OCI-M1 (cell line): ENCODE measurements at places on chromosomes 16 and 17.

DNA sequence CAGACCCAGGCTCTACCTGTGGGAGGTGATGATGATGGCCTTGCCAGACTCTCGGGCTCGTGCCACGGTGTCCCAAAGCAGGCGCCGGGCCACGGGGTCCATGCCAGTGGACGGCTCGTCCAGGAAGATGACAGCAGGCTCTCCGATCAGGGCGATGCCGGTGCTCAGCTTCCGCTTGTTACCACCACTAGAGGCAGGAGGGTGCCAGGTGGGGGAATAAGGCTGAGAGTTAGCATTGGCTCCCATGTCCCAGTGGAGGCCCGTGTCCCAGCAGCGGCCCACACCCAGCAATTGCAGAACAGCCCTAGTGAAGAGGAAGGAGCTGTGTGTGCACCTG is 10.3 kb upstream of the RNPS1 start:
- DNase-seq: no peak

- no peak for DNase-seq
Measured at GRCh38 chr17:80742581-80743180, 198.0 kb downstream of the RPTOR start.

DNA sequence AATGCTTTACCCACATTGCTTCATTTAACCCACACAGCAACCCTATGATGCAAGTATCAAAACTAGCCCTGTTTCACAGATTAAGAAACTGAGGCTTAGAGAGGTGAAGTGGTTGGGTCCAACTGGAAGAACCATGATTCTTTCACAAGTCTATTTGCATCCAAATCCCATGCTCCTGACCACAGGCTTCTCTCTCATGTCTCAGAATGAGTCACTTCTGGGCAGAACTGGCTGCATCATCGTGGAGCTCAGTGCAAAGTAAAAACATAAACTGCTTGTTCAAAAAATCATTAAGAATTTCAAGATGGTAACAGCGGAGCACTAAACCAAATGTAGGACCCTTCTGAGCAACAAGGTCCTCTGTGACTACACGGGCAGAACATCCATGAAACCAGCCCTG is 20.2 kb upstream of the CES1 start:
- DNase-seq: no peak

DNA sequence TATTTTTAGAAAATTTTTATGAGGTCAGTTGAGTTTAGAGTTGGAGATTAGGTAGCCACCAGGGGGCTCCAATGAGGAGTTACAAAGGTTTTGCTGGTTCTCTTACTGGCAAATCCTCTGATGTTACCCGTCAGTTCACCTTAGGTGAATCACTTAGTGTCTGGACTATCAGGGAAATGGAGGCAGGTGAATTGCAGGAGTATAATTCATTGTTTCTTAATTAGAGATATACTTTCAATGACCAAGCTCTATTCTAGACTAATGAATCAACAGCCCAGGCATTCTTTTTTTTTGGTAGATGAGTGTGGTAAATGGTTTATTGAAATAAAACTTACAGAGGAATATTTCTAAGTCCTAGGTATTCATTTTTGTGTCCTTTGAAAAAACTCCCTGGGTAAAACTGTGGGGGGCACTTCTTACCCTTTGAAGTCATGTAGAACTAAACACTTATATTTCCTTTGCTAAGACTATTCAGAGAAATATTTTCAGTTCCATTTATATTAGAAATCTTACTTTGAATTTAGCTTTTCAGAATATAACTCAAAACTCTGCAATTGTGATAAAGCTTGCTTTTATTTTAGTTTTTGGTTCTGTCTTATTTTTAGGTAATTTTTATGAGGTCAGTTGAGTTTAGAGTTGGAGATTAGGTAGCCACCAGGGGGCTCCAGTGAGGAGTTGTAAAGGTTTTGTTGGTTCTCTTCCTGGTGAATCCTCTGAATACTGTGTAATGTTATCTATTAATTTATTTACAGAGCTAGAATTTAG is 17.7 kb downstream of the PSMD11 start:
- peak; percentile 75 for DNase-seq

GRCh38 chr17:81854974-81855774 is 5.2 kb downstream of the P4HB start:
- DNase-seq: no peak

DNA sequence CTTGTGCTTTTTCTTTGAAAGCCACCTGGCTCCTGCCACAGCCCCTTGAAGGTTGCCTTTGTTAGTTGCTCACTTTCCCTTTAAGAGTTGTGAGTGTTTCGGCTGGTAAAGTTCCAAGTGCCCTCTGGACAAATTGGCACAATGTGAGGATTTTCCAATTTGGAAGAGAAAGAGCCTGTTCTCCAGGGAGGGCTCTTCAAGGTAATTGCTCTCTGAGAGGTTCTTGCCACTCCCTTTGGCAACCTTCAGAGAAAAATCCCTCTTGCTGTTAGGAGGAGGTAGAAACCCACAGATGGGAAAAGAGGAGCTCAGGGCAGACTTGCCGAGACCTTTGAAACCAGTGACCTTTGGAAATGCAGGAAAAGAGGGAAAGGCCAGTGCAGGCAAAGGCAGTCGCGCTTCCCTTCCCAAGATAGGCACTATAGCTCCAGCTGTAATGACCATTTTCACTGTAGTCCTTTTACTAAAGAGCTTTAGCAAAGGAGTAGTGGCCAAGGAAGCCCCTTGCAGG is 49.0 kb upstream of the AKAP1 start:
- DNase-seq: no peak

DNA sequence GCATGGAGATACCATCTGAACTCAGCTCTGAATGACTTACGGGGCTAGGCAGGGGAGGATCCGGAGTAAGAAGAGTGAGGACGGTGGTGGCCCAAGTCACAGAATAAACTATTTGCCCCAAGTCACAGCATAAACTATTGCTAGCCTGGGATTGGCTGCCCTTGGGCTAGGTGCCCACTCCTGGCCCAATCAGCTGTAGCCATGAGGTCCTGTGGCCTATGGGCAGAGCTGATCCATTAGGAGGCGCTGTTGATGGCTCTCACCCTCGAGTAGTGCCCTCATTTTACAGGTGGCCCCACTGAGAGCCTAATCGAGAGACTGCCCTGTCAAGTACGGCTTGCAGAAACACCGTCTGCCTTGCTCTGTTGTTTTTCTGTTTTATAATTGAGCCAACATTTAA is 62.3 kb upstream of the ZNF423 start:
- no peak for DNase-seq

DNA sequence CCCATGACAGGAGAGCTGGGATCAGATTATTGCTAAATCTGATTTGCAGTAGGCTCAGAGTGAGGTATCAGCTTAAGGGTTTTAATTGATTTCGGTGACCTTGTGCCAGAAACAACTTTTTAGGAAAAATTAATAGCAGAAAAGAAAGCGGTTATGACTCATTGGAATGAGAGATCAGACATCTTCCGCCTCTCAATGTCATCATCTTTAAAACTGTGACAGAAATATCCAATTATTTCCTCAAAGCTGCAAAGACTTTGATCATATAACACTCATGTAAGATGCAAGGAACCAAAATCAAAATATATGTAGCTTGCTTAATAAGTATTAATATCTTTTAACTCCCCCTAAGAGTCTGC is 190.1 kb upstream of the FOXF1 start:
- DNase-seq: no peak

DNA sequence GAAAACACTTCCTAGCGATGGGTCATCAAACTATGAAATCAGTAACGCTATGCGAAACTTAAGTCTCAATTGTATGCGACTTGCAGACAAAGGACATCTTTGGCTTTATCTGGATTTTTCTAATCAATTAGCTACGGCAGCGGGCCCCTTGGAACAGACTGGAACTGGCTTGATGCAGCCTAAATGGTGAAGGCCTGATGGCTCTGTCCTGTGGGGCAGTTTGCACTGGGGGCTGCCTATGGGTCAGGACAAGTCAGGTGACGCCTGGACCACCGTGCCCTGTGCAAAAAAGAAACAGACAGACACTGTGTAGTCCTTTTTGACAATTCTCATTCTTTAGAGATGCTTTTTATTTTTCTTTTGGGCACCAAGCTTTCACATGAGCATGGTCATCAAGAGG is 22.0 kb downstream of the MTHFSD start:
- DNase-seq: no peak

- DNase-seq: no peak
Measured at GRCh38 chr16:2284797-2285576, 17.1 kb upstream of the RNPS1 start.

DNA sequence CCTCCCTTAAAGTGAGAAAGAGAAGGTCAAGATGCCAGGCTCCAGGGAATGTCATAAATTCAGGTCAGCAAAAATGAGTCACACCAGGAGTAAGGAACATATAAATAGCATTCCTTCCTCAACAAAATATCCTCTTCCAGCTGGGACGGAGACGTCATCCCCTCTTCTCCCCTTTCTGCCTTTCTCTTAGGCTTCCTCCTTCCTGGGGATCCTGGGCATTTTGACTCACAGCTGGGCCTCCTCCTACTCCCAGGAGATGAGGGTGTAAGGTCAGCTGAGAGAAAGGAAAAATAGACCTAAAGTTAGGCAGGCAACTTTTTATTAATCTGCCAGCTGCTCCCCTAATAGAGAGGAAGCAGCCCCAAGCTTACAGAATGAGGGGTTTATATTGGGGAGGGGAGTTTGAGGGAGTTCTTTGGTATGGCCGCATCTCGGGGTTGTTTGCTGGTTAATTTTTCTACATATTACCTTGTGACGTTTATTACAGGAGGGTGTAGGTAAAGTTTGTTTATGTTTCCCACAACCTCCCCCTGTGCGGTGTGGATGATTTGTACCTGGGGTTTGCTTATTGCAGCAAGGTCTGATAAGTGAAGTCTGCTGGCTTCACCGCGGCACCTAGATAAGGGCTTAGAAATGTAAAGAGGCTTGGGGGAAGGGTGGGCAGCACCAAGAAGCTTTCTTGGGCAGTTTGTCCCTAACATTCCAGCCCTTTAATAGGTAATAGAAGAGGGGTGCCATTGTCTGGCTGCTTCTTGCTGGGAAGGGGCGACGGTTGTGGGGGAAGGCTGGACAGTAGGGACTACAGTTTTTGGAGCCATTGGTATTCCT is 7.1 kb upstream of the ZNF747 start:
- DNase-seq: peak; percentile 82

- no peak for DNase-seq
Measured at GRCh38 chr17:56020369-56020768, 132.9 kb upstream of the ANKFN1 start.

DNA sequence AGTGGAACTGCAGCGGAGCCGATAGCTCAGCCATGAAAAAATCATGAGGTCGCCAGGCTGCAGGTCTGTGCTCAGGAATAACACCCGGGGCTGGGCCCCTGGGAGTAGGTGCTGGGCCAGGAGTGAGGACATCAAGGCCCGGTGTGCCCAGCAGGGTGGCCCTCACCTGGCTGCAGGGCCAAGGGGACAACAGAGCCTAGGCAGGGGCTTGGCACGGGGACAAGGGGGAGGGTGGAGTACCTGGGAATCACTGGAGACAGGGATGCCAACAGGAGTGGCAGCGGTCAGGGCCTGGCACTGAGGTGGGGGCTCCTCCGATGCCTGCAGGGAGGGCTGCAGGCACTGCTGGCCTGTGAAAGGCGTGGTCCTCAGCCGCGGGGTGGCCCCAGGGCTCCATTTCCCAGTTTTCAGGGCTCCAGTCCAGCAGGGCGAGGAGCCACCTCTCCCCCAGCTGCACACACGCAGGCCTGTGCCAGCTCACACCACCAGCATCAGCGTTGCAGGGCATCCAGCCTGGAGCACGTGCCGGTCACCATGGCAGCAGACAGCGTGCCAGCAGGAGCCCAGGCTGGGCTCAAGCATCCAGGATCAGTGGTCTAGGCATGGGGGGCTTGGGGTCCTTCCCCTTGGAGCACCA is 4.7 kb upstream of the FSCN2 start:
- no peak for DNase-seq

- peak; percentile 59 for DNase-seq
Measured at GRCh38 chr17:19945009-19945626, 32.5 kb downstream of the AKAP10 start.

DNA sequence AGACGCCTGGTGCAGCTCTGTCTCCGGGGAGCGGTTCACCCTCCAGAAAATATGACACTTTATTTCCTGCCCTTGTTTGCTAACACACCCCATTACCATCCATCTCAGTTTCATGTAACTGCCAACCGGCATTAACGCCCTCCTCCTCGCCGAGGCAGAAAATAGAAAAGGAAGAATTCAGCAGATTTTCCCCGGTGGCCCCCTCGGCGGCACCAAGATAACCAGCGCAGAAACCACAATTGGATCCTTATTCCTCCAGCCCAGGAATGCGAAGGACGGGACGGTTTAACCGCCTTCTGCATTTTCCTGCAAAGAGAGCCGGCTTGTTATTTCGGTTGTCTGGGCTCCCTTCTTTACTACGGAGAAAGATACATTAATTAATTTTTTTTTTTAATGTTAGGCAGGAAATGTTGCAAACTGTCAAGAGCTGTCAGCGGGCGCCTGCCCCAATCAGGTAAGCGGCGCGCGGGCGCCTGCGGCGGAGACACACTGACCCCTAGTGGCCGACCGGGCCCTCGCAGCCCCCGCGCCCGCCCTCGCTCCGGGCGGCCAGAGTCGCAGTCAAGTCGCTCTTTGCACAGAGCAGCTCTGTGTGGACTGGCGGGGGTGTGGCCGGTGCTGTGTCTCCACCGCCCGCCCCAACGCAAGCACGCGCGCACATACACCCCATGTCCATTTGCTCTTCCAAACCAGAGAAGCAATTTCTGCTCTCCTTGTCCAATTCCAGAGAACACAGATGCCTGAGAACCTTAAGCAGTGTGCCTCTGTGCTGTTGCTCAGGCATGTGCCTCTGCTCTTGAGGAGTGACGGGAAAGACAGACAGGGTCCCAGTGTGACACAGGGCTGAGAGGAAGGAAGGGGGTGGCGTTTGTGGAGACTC is 53.6 kb downstream of the C17orf67 start:
- DNase-seq: peak; percentile 87

GRCh38 chr16:11296706-11297491 is 15.8 kb upstream of the PRM1 start:
- DNase-seq: peak; percentile 84

DNA sequence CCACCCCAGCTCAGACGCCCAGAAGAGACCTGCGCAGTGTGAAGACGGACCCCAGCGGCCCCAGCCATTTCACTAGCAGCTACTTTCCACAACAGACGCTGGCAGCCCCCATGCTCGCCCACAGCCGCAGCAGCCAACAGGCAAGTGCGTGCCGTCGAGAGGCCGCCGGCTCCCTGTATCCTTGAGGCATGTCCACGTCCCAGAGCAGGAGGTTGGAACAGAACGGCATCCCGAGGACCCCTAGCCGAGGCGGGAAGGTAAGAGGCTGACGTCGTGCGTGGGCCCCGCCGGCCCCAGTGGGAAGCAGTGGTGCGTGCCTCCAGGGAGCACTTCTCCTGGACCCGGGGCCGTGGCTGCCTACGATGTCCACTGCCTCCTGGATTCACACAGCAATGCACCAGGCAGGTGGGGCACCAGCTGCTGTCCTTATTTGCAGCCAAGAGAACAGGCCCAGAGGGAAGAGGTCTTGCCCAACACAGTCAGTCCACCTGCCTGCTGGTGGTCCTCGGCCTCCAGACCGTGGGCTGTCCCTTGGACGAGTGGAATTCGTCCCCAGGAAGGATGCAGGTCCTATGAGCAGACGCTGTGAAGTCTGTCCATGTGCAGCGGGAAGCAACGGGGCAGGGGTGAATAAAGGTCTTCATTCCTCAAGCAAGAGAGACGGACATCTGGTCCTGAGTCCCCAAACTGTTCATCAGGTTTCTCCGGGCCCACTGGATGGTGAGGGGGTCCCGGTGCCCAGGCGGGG is 38.5 kb downstream of the SLC7A5 start:
- DNase-seq: no peak

GRCh38 chr16:46706642-46707041 is 17.2 kb downstream of the ORC6 start:
- DNase-seq: no peak

GRCh38 chr17:66302761-66303626 is 581 bp downstream of the PRKCA start:
- no peak for DNase-seq

- no peak for DNase-seq
Measured at GRCh38 chr16:65740711-65741110, 618.8 kb upstream of the CDH11 start.
